Cardiac septum (tissue), 1 donor: ENCODE measurements at places on chromosomes 5 and 9. TPM values are rescaled to one million over a fixed set of nuclear protein-coding genes. Genes with fewer than 3 reads are reported as not detected.

The ANAPC2 gene
- total RNA-seq: 32.5 TPM

The PRRX2 gene
- total RNA-seq: 4.4 TPM

The YTHDC2 gene
- total RNA-seq: 15.6 TPM

The LHFPL2 gene
- total RNA-seq: 7.9 TPM

The FAM78A gene
- 27.2 TPM for total RNA-seq

The DDX41 gene
- total RNA-seq: 37.9 TPM

GRCh38 chr5:64768358-64769312 is at the start of the genes CWC27 and SREK1IP1:
Gene CWC27 (plus strand): TSS chr5:64768930. CDS start chr5:64769147, 217 bp downstream.
Gene SREK1IP1 (minus strand): TSS chr5:64768691. CDS start chr5:64768517, 174 bp downstream.
- peak; percentile 93 for DNase-seq

- DNase-seq: no peak
These were observed 7.7 kb downstream of the AMBP start for GRCh38 chr9:114070188-114071103.

GRCh38 chr5:96885518-96886338 is 9.4 kb downstream of the ERAP2 start:
- DNase-seq: no peak

DNA sequence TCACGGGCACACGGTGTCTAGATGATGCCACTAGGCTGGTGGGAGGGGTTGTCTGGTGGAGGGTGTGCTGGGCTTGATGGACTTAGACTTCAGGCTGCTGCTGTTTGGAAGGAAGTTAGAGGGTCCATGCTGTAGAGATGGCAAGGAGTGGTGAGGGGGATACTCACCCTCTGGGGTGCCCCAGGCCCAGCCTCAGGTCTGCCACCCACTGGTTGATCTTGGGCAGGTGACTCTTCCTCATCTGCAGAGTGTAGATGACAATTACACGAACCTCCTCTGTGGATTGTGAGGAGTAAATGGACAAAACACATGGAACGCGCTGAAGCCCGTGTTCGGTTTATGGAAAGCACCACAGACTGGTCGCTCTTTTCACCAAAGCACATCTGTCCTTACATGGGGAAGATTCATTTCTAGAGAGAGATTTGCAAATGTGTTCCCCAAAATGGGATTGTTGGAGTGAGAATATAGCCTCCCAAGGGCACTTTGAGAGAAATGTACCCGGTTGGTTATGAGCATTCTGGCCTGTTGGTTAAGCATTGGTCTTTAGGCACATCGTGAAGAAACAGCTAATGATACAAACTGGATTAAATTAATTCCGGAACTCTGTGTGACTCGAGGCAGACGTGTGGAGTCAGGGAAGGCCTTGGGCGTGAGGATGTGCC is 58.2 kb downstream of the ZNF618 start:
- no peak for DNase-seq

DNA sequence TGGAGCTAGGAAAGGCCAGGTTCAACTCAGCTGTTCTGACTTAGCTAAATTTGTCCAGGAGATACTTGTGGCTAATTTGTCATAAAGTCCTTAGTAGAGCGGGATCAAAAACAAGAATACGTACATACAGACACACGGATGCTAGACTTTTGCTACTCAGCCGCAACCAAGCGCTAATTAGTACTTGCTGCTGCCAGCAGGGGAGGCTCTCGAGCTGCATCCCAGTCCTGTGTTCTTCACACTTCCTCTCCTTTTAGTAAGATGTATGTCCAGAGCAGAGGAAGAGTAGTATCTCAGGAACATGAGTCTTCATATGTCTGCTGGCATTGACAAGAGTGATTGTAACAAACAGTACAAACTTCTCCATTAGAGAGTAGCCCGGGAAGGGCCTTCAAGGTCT is 58.3 kb downstream of the CYFIP2 start:
- no peak for DNase-seq

GRCh38 chr5:161064781-161065180 is 212.8 kb upstream of the ATP10B start:
- DNase-seq: no peak

DNA sequence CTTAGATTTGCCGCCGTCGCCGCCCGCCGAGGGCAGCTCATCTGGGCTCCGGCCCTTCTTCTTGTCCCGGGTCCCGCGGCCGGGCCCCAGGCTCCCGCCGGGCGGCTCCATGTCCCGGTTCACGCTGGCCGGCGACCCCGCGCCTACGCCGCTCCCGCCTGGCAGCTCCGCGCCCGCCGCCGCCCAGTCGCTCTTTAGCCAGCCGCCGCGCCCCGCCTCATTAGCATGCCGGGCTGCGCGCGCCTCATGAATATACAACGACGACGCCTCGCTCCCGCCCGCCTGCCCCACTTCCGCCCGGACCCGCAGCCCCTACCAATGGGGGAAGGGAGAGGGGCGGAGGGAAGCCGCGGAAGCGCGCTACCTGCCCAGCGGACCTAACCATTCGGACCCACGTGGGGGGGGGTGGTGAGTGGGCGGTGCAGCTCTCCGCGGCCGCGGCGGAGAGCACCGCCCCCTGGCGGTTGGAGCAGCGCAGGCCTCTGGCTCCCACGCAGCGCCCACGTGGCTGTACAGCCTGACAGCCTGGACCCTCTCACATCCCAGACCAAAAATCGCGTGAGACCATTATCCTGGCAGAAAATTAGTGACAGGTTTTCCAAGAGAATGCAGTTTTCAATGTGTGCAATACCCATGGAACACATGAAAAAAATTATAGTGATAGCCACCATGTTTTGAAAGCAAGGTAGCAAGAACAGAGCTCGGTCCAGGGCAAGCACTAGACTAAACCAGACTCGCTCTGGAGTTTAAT is at the start of gene DIAPH1:
Gene DIAPH1, minus strand, starts transcription at position 197 of the 751 bp plus-strand sequence. Its CDS starts 86 bp downstream, at position 111.
- DNase-seq: peak; percentile 99

DNA sequence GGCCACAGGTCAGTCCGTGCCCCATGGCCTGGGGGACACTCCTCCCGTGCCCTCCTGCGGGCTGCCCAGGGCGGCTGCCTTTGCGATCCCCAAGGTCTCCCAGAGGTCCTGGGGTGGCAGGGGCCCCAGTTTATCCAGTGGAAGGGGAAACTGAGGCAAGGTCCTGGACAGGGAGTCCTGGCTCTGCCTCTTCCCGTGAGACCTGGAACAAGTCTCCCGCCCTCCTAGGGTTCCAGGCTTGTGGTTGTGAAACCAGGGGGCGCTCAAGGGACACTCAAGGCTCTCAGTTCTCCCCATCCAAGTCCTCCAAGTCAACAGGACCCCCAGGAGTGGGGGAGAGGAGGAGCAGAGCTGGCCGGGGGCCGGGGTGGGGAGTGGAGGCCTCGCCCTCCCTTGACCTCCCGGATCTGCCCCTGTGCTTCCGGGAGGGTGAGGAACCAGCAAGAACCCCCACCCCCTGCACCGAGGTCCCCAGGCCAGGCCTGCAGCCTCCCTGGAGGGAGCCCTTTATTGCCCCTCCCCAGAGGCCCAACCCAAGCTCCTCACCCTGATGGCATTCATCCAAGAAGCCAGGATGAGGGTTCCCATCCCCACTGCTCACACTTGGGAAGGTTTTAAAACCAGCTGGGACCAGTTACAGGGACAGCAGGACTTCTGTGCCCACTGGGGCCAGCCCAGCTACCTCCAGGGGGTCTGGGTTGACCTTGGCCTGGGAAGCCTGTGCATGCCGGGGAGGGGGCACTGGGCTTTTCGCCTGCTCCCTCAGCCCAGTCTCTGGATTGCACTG is 24.7 kb upstream of the TMEM250 start:
- DNase-seq: no peak

DNA sequence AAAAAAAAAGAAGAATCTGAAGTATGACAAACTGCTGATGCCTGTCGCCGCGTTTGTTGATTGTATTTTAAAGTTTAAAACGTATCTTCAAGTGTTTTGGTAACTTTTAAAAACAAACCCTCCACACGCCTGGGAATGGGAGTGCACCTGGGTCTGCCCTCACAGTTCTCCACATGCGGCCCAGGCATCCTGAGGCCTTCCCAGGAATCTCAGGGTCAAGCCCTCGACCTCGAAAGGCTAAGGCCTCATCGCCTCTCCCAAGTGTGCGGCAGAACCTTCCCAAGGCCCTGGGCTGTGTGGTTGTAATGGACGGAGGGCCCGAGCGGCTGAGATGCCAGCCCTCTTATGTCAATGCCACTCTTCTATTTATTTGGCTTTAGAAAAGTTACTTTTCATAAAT is 94.4 kb downstream of the CAMSAP1 start:
- DNase-seq: peak; percentile 10

DNA sequence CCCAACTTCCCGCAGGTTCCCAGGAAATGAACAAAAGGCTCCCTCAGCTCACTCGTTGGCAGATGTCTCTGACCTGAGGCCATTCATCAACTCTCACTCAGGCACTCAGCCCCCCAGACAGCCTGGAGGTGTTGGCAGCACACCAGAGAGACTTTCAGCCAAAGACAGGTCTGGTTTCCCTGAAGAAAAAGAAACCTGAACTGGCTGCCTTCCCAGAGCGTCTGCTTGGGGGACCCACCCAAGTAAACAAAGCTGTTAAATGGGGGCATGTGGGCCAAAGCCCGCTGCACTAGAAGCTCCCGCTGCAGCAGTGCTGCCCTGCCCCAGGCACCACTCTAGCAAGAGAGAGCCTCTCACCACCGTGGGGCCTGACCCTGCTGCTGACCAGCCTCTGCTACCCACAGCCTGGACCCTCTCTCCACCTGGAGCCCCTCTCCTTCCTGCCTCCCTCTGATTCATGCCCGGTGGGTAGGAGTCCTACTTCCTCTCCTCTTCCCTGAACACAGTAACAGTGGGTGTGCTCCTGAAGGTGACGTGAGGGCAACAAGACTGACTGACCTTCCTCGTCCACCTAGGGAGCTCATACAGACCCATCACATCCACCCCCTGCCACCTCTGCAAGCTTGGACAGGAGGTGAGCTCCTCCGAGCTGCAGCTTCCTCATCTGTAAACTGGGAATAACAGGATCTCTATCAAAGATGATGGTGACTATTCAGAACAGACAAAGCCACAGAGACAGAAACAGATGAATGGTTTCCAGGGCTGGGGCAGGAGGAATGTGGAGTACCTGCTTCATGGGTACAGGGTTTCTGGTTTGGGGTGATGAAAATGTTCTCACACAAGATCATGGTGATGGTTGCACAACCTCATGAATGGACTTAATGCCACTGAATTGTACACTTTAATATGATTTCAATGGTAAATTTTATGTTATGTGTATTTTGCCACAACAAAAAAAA is 31.0 kb upstream of the GABRP start:
- DNase-seq: no peak

DNA sequence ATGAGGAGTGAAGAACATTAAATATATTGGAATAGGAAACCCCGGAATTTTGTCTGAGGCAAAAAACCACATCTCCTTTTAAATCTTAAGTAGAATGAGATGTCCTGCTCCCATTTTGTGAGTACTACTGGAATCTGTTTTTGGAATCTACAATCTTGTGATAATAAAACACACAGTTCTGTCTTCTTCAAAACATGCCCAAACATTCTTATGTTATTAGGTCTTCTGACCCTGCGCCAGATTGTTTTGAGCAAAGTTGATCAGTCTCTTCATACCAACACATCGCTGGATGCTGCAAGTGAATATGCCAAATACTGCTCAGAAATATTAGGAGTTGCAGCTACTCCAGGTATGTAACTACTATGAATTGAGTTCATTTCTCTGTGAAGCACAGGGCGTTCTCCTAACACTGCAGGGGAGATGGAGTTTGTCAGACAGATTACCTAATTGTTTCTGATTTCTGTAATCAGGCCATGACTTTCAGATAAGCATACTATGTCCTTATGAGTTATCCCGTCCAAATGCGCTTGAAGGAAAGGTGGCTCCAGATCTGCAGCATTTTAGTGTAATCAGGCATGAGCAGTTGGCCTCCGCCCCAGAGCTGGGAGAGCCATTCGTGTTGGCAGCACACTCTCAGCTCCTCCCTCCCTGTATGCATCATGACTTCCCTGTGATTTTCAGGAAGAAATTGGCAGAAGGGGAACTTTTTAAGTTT is 88.0 kb downstream of the NLN start:
- DNase-seq: no peak

GRCh38 chr5:10635257-10635866 is 71.5 kb downstream of the ANKRD33B start:
- no peak for DNase-seq

DNA sequence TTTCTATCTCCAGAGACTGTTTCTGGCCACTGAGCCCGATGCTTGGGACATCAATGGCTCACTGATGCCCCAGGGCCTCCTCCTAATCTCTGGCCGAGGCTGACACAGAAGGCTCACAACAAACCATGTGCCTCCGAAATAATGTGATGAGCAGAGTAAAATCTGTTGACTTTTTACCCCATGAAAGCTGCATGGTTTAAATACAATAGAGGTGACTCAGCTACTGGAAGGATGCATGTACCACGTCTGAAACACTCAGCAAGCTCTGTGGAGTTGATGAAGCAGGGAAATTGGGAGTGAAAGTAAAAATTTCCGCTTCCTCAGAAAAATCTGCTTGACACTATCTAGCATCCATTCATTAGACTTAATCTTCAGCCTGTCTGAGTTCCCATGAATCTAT is 111.1 kb upstream of the EQTN start:
- DNase-seq: no peak

DNA sequence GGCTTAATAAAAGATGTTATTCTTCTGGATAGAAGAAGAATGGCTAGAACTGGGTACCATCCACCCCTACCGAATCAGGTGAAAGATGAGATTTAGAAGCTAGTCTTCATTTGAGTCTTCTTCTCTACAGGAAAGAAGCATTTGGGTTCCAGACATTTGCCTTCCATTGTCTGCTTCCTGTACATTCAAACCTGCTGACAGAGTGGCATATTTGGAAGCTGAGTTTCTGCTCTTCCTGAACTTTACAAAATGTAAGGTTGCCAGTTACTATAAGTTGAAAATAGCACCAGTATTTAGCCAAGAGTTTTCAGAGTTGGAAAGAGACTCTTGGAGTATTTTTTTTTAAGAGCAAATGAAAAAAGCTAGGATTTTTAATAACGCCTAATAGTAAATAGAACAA is 525.4 kb upstream of the TLE4 start:
- no peak for DNase-seq

DNA sequence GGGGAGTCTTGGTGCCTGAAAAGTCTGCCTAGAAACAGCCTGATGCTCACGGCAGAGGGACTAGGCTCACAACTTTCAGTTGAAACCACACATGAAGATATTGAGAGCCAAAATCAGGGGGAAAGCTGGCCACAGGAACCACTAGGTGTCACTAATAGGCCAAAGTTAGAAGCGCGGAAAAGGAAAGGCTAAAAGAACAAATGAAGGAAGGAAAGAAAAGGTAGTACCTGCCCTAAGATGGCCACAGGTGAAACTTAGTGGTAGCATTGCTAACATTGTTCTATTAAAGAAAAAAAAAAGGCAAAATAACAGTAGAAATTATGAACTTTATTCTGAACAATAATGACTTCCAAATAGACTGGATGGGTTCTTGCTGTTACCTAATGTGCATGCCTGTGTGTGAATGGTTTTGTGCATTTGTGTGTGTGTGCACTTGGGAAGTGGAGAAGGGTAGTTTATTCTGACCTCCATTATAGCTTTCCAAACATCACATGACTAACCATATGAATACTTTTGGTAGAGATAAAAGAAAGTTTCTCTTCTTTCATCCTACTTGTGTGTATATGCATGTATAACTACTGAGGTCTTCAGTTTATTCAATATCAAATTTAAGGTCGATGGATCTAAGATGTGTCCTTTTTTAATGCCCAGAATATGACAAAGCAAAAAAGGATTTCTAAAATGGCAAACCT is 2.1 kb upstream of the RFESD start:
- no peak for DNase-seq
